Ascending aorta (tissue), 2 donors: ENCODE measurements at places on chromosomes 1 and 21. TPM values are rescaled to one million over a fixed set of nuclear protein-coding genes. Genes with fewer than 3 reads are reported as not detected.

DNA sequence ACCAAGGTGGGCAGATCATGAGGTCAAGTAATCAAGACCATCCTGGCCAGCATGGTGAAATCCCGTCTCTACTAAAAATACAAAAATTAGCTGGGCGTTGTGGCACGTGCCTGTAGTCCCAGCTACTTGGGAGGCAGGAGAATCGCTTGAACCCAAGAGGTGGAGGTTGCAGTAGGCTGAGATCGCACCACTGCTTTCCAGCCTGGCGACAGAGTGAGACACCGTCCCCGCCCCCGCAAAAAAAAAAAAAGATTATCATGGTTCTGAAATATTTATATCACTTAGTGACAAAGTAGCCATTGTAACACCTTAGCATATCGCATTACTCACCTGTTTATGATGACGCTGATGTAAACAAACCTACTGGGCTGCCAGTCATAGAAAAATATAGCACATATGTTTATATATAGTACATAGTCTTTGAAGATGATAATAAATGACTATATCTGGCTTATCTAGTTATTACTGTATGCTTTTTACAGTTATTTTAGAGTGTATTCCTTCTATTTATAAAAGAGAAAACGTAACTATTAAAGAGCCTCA is 160.2 kb downstream of the NCAM2 start:
- no peak for DNase-seq

DNA sequence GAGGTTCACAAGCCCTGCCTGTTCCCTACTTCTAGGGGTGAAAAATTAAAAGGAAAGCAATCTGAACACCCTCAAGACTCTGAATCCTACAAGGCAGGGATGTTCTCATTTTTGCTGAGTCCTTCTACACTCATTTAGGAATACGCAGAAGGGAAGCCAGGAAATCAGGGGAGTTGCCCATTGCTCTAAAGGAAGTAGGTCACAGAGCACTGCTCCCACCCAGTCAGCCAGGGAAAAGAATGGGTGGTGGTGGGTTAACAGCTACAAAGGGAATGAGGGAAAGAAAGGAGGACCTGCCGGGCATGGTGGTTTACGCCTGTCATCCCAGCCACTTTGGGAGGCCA is 2.4 kb upstream of the CTTNBP2NL start:
- DNase-seq = peak; percentile 79

DNA sequence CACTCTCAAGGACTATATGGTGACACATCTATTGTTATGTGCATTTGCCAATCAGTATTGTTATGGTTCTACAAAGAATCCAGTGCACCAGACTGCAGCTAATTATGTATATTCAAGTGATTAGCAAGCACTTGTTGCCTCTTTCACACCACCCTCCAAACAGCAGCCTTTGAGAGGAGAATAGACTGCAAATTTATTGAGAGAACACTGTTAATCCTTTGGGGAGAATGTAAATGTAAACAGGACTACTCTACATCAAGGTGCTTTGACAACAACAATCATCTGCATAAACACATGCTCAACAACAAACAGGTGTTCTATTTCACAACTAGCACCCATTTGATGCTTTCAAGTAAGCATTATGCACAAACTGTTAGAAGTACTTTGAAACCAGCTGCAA is 117.4 kb downstream of the AKT3 start:
- no peak for DNase-seq

The GPR153 gene
- 24.3 TPM for total RNA-seq

The BSND gene
- not detected for total RNA-seq

The MTMR11 gene
- total RNA-seq = 39.8 TPM

The NSL1 gene
- 69.1 TPM for total RNA-seq

DNA sequence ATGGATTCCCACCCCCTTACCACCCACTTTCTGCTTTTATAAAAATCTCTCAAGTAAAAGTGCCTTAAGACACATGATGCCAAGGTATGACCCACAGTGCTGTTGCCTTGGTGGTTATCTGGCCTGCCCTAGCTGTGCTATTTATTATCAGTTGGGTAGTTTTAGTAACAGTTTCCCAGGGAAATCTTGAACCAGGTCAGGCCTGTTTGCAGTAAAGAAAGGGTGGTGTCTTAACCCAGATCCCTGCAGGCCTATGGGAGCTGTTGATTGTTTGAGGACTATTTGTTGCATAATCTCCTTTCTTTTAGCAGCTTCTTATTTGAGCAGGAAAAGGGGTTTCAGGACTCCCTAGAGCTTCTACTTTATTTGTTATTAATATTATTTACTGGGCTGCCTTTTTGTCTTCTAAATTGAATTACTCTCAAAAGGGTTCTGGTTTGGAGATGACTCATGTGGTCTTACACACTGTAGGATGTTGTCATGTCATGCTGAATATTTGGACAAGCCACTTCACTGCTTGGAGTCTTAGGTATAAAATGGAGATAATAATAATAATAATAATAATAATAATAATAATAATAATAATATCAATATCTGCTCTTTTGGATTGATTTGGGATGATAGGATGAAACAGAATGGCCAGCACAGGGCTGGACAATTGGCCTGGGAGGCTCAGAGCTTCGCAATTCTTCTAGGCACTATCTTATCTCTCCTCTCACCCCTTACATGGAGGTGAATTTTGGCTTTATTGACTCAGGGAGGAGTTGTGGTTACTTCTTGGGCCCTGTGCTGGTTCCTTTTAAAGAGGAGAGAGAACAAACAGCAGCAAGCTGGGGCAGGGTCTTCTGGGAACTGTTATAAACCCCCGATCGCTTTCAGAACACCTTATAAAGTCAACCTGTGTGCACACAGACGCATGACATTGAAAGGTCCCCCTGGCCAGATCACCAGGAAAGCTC is 252.1 kb downstream of the PRDM2 start:
- DNase-seq = no peak

The RIMKLA gene
- total RNA-seq = 2.7 TPM

DNA sequence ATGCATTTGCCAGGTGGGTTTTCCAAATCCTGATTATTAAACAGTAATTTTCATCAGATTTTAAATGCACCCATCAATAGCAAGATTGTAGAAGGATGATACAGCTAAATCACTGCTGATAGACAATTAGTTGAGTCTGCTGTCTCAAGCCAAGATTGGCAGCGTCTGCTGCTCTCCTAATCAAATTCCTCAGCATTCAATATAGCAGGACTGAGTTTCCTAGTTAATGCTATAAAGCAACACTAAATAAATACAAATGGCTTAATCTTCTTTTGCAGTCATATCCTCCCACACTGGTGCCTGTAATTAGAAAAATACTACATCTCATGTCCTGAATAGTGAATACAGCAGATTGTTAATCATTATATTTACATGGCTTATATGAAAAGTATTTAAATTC is 1028.8 kb downstream of the ADGRL2 start:
- DNase-seq = no peak

The HSD11B1 gene
- total RNA-seq = 0.32 TPM

The AHCTF1 gene
- total RNA-seq = 16.5 TPM

GRCh38 chr1:38120552-38121230 is 74.1 kb upstream of the POU3F1 start:
- DNase-seq = no peak

- DNase-seq = no peak
Observed at GRCh38 chr1:1001057-1001783, 1.3 kb upstream of the HES4 start.

- DNase-seq = no peak
Observed at GRCh38 chr1:162335126-162335525, 41.5 kb downstream of the SPATA46 start.

GRCh38 chr1:109787211-109787844 is 23.6 kb upstream of the EPS8L3 start:
- no peak for DNase-seq

GRCh38 chr1:204837440-204838084 is 33.1 kb upstream of the NFASC start:
- no peak for DNase-seq

The STYXL2 gene
- total RNA-seq = 0.96 TPM

GRCh38 chr1:67766141-67766978 is 66.9 kb downstream of the GNG12 start:
- DNase-seq = no peak

DNA sequence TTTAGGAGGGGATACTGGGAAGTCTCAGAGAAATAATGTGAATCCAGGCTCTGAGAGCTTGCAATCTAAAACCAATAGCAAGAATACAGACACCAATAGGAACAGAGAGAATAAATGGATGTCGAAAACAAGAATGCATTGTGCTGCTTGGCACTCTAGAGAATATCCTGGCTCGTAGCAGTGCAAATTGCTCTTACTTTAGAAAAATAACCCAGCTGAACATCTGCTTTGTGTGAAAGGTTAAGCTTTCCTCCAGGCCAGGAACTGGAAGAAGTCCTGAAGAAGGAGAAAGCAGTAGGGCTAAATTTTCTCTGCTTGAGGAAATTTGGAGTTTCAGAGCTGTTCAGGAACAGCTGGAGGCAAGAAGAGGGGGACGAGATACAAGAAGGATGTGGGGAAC is 382.3 kb downstream of the HHIPL2 start:
- no peak for DNase-seq

GRCh38 chr1:61742620-61743430 is 545 bp downstream of the PATJ start:
- no peak for DNase-seq

The SH2D1B gene
- not detected for total RNA-seq

GRCh38 chr1:29383746-29384371 is 147.5 kb downstream of the PTPRU start:
- no peak for DNase-seq

The TMEM200B gene
- total RNA-seq = 18.5 TPM

The FBXO42 gene
- 36.6 TPM for total RNA-seq

The DEGS1 gene
- total RNA-seq = 68.1 TPM

GRCh38 chr1:204142032-204142974 is 9.5 kb downstream of the ETNK2 start:
- no peak for DNase-seq

DNA sequence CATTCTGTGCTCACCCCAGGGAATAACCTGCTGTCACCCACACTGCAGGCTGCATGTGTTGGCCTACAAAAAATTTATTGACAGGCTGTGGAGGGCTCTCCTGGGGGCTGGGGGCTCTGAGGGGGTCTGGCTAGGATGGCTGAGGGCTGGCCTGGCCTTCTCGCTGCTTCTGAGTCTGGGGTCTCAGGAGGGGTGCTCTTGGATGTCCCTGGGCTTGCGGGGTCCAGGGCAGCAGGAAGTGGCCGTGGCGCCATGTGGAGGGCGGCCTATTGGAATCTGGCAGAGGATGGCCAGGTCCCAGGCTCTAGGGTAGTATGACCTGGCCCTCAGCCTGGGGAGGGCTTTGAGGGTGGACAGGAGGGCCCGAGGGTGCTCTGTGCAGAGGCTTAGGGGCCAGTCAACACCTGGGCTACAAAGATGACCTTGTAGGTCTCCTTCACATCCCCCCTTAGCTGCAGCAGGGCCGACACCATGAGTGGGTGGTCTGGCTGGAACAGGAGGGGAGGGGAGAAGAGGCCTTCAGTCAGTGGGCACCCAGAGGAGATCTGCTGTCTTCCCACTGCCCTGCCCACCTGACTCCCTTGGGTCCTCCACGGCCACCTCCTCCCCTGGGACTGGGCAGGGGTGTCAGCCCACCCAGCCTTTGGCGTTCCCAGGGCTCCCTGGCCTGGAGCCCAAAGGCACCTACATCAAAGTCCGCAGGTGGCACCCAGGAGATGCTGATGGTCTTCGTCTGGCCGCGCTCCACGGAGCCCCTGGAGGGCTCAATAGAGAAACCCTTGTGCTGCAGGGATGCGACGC is 3.0 kb upstream of the TMEM52 start:
- DNase-seq = no peak

The IGSF21 gene
- total RNA-seq = 2.4 TPM

DNA sequence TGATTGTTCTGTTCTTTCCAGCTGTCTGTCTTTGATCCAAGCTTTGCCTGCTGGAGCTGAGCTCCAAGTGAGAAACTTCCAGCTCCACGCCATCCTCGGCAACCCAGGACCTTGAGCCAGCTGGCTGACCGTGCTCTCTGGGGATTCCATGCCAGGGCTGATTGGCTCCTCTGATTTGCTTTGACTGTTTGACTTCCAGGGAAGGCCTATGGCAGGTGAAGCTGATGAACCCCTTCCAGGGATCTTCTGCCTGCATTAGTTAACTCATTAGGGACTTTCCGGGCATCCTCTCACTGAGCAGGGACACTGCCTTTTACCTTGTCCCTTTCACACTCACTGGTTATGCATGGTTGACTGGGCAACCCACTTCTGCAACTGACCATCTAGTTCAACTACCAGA is 406.1 kb downstream of the RPS6KC1 start:
- peak; percentile 85 for DNase-seq

- no peak for DNase-seq
Observed at GRCh38 chr1:56028244-56028643, 551.1 kb downstream of the PLPP3 start.

- DNase-seq = no peak
Observed at GRCh38 chr1:66346873-66347272, 187.1 kb upstream of the SGIP1 start.

DNA sequence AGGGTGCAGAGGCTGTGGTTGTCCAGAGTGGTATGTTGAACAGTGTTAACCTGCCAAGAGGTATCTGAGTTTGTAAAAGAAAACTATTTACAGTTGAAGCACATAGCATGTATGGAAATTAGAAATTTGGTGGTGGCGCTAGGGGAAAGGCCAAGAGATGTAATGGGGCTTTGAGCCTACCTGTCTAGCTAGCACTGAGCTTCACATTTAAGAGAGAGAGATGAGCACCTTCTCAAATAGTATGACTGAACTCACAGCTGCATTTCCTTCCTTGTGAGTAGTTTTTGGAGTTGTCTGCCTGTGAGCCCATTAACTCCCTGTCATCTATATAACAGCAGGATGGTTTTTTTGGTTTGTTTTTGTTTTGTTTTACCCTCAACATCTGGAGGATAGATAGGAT is 4.0 kb downstream of the CLIC4 start:
- no peak for DNase-seq

DNA sequence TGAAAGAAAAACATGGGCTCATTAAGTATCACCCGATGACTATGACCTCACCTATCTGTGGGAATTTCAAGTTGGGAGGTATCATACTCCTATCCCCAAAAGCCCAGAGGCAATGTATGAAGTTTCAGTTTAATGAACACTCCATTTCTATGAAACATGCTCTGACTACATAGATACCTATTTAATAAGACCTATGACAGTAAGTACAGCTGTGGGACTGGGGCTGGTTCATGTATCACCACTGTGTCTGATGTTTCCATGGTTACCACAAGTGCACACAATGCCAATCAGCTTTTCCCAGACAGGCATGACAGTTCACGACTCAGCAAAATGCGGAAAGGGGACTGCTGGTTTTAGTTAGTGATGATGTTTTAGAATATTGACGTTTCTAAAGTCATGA is 167.7 kb downstream of the SIPA1L2 start:
- DNase-seq = no peak

The NEK2 gene
- total RNA-seq = not detected

DNA sequence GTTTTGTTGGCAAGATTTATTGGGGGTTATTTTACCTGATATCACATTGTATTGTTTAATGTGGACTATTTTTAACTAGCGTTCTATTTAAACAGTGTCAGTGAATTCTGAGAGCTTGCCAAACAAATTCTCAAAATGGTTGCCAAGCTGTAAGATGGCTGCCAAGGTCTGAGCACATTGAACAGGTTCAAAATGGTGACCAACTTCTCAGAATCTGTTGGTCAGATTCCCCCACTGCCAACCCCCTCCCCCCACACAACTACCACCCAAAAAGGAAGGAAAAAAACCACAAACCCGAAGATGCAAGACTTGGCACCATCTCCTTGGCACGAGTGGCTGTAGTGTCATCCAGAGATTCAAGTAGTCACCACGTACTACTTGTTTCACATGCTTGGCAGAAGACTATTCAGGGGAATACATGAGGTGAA is 159.1 kb downstream of the NFIA start:
- DNase-seq = peak; percentile 81

The NBPF1 gene
- total RNA-seq = 9.2 TPM

The ANGPTL1 gene
- total RNA-seq = 30.8 TPM

GRCh38 chr1:178844436-178844835 is 26.4 kb downstream of the ANGPTL1 start:
- DNase-seq = no peak
